ENCODE measurements at places on chromosomes 12 and 14.

GRCh38 chr12:13362260-13362841 is 165.8 kb downstream of the EMP1 start:
- no peak for DNase-seq

DNA sequence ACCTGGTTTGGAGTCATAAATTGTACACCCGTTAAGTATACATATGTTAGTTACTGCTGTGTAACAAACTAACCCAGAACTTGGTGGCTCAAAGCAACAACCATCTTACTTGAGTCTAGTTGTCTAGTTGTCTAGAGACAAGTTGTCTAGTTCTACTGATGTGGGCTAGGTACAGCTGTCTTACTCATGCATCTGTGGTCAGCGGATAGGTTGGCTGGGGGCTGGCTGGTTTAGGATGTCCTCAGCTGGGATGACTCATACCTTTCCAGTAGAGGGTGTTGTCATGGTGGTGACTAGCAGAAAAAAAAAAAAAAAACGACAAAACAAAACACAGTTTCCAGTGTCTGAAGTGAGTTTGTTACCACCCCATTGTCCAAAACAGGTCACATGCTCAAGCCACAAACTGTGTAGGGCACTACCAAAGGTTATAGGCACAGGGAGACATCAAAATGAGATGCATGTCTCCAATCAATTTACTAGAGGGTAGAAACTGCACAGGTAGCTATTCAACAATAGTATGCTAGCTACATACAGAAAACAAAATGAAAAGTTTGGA is 680.3 kb downstream of the MED13L start:
- DNase-seq, result no peak

DNA sequence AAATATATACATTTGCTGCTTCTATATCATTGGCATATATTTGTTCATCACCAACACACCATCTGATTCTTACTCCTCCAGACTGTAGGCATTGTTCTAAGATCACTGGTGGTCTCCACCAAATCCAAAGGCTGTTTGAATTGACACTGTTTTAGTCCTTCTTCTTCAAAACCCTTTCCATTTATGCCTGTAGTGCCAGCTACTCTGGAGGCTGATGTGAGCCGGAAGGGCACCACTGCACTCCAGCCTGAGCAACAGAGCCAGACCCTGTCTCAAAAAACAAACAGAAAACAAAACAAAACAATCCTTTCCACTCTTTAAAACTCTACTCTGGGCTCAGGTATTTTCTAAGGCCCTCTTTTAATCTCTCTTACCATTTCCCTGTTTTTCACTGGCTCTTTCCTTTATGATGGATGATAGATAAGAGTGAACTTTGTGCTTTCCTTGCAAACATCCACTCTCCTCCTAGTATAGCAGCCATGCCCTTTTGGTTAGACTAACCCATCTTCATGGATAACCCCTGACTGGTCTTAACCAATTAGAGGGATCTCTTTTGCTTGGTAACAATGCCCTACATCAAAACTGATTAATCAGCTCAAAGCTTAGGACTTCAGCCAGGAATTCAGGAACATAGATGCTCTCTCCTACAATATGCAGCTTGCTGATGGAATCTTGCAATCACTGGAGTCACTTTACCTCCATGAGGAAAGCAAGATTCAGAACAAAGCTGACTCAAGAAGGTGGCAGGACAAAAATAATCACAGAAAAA is 24.9 kb downstream of the SPTSSA start:
- DNase-seq, result no peak

GRCh38 chr12:122827258-122827657 is 8.0 kb upstream of the HIP1R start:
- no peak for DNase-seq

DNA sequence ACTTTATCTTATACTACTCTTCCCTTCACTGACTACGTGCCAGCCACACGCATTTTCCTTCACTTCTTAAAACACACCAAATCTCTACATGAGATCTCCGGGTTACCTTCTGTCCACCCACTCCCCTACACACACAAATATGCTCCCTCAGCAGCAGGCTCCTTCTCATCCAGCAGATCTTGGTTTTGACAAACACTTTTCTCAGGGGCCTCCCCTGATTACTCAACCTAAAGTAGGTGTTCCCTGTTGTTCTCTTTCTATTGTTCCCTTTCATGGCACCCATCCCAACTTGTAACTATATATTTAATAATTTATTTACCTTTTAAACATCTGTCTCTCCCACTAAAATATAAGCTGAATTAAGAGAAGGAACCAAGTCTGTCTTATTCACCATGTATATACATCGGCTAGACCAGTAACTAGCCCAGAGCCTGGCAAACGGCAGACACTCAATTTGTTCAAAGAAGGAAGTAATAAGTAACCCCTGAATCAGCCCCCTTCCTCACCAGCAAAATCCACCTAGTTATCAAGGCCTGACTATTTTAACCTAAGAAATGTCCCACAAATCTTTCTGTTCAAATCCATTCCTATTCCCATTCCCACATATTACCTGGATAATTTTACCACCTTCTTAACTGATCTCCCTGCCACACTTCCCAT is 2.7 kb downstream of the C2CD5 start:
- no peak for DNase-seq
